Muscle of back (tissue), 13 donors: ENCODE measurements at places on chromosomes 6 and 20. TPM values are rescaled to one million over a fixed set of nuclear protein-coding genes. Genes with fewer than 3 reads are reported as not detected.

DNA sequence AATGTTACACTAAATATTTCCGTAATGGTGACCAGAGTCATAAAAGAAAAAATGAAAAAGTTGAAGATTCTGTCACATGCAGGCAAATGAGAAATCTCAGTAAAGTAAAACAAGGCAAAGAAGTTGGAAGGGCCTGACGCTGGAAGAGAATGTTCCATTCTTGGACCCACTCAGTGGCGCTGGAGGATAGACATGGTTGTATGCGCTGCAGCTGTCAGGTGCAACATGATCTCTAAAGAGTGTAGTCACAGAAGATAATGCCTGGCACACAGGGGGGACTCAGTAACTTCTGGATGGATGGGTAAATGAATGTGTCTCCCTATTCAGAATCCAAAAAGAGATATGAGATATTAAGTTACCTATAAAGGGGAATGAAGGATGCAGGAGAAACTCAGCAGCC is 116.3 kb downstream of the FAXC start:
- no peak for DNase-seq

GRCh38 chr6:117130125-117130524 is 135.2 kb upstream of the VGLL2 start:
- DNase-seq = no peak

DNA sequence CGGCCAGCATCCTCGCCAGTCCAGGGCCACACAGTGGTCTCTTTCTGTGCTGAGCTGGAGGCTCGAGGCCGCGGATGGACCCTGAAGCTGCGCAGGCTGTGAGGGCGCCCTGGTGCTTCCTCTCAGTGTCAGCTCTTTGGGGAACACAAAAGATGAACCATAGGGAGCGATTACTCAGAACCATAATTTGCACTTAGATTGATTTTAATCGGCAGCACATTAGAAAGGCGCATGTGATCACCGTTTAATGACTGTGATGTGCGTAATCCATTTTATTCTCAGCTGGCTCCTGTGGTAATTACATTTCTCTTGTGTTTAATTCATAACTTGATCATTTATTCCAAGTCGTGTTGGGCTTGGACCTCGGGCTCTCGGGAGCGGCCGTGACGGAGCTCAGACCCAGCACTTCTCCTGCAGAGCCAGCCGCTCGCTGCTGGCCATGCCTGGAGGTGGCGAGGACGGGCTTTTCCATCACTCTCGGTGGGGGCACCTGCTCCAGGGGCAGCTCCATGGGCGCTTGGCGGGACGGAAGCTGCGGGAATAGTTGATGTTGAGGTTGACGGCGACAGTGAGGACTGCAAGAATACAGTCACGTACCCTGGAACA is 25.6 kb upstream of the NTSR1 start:
- DNase-seq = no peak

DNA sequence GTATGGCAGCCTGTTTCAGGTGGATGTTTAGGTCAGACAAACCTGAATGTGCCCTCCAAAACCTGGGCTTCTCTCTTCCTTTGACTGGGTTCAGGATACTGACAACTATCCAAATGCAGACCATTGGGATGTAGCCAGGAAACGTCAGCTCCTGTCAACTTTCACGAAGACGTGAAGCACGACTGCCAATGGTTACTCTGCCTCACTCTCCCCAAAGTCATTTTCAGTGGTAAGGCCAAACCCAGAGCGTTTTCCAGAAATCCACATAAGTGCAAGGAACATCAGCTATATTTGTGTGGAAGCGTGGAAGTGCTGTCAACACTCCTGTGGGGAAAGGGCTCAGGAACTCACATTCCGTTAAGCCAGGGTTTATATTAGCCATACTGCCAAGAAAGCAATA is 20.1 kb upstream of the RCAN2 start:
- no peak for DNase-seq

The REM1 gene
- 5.3 TPM for polyA plus RNA-seq

The NCOA5 gene
- 27.9 TPM for polyA plus RNA-seq
